ENCODE measurements at places on chromosomes 4 and X.
A peak's percentile ranks its signal among the peaks of the same experiment; 100 is the strongest.

DNA sequence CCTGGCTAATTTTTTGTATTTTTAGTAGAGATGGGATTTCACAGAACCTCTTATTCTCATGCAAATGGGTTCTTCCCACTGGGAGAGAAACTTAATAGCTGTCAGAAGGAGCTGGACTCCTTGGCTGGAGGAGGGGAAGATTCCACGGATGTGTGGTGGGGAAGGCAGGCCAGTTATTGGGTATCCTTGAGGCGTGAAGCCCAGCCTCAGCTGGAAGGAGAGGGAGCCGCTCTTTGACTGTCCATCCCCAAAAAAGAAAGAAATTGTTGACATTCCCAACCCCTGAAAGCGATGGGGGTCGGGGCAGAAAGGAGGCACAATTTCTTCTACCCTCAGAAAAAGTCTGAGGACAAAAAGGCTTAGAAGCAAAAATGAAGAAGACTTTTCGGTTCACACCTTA, 983.1 kb upstream of the PABPC4L start:
- DNase-seq, result no peak

DNA sequence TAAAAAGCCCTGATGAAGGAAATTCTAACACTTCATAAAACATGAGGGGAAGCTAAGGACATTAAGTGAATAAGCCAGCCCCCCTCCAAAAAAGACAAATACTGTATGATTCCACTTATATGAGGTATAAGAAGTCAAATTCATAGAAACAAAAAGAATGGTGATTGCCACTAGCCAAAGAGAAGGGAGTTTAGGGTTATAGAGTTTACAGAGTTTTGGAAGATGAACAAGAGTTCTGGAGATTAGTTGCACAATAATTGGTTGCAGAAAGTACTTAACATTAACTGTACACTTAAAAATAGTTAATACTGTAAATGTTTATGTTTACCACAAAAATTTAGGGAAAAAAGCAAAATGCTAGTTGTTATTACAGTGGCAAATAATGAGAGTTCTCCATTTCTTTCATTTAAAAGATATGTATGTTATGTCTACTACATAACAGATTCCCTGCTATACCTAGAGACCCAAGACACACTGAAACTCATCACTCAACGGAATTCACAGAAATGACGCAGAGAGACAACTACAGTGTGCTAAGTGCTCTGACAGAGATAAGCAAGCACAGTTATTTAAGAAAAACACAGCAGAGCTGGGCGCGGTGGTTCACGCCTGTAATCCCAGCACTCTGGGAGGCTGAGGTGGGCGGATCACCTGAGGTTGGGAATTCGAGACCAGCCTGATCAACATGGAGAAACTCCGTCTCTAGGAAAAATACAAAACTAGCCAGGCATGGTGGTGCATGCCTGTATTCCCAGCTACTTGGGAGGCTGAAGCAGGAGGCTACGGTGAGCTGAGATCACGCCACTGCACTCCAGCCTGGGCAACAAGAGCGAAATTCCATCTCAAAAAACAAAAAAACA, 37.2 kb downstream of the EIF4E start:
- no peak for DNase-seq

GRCh38 chr4:137623013-137623412, 90.7 kb upstream of the PCDH18 start:
- no peak for DNase-seq

GRCh38 chrX:122565952-122566351, 618.1 kb upstream of the GRIA3 start:
- no peak for DNase-seq

DNA sequence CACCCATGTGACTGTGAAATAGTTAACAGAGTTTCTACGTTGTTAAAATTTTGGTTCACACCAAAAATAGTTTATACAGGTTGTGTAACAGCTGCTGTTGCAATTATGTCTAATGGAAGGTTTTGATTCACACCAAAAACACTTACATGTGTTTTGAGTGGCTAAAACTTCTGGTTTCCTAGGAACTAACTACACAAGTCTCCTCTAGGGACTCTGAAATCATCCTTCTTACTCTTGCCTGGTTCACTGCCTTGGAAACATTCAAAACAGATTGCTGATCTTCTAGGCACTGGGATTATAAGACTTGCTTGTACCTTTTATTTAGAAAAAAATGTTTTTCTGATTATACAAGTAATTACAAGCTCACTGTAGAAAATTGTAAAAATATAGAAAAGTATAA, 14.9 kb upstream of the MORC4 start:
- no peak for DNase-seq

GRCh38 chrX:71619986-71620385, 1.7 kb upstream of the CXCR3 start:
- no peak for DNase-seq

GRCh38 chr4:122827258-122827878, 737 bp downstream of the FGF2 start:
- DNase-seq, result no peak

DNA sequence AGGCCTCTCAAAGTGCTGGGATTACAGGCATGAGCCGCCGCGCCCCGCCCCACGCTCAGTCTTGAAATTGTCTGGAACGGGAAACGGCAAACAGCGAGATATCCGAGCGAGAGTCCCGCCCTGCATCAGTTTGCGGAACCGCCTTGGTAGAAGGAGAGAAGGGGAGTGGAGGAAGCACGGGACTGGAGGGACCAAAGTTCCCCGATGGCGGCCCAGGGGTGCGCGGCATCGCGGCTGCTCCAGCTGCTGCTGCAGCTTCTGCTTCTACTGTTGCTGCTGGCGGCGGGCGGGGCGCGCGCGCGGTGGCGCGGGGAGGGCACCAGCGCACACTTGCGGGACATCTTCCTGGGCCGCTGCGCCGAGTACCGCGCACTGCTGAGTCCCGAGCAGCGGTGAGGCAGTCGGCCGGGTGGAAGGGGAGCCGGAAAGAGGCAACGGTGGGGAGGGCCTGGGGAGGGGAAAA, at the start of gene BST1:
TSS of gene BST1 (plus strand) at position 125 of the 463 bp plus-strand sequence. CDS start at position 205, 80 bp downstream.
- DNase-seq, result peak; percentile 22

DNA sequence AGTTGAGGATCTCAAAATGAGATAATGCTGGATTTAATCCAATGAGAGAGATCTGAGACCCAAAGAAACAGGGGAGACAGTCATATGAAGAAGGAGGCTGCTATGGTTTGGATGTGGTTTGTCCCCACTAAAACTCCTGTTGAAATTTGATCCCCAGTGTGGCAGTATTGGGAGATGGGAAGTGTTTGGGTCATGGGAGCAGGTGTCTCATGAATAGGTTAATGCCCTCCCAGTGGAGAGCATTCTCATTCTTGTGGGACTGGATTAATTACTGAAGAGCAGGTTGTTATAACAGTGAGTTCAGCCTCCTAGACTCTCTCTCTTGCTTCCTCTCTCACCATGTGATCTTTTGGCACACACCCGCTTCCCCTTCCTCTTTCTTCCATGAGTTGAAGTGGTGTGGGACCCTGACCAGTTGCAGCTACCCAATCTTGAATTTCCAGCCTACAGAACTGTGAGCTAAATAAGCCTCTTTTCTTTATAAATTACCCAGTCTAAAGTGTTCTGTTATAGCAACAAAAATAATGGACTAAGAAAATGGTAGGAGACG, 70.3 kb downstream of the PPEF2 start:
- DNase-seq, result no peak

DNA sequence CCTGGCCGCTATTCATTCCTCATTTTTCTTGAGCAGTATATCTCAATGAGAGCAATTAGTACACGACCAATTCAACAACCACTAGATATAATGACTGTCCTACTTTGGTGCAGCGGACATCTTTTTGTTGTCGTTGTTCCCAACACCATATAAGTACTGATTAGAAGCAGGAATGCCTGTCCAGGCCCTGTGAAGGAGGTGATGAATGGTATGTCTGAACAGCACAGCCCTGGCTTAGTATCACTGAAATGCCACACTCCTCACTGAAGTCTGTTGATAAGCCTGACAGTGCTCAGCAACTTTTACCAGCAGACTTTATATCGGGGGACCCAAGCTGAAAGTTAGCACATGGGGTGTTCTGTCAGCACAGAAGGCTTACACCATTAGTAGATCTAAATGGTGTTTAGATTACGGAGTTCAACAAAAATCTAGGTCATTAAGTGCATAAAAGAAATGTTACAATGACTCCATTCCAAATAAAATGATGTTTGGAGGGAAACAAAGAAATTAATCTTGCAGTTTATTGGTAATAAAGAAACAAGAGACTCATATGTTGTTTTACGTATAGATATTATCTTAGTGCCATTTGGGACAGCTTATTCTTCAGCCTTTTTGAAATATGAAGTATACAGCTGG, 228.3 kb upstream of the TTC29 start:
- no peak for DNase-seq

GRCh38 chr4:54082168-54082567, 17.8 kb upstream of the CHIC2 start:
- DNase-seq, result no peak

DNA sequence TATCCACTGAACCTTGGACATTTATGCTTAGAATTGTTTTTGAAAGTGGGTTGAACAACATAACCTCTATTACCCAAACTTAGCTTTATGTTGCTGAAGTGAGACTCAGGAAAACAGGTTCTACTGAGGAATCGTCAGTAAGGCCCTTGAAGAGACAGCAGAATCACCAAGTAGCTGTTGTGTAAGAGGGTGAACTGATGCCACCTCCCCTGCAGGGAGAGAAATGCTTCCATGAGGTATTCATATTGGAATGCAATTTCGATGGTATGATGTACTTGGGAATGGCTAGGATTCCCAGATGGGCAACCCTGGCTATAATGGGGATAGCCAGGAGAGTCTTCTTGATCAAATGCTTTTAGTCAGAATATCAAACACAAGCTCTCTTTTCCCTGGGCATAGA, 4.1 kb upstream of the SCRG1 start:
- no peak for DNase-seq

GRCh38 chrX:70979136-70979762, 48.4 kb upstream of the SLC7A3 start:
- no peak for DNase-seq

DNA sequence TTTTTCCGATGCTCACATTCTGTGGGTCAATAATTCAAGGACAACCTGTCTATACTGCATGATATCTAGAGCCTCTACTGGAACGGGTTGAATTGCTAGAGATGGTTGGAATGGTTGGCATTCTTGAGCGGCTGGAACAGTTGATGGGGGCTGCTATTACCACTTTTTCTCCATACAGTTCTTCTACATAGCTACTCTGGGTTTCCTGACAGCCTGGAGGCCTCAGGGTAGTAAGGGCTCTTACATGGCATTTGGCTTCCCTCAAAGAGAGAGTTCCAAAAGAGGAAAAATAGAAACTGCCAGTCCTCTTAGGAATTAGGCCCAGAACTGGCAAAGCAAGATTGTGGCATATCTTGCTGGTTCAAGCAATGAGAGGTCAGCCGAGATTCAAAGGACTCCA, 53.1 kb downstream of the NAA11 start:
- no peak for DNase-seq

DNA sequence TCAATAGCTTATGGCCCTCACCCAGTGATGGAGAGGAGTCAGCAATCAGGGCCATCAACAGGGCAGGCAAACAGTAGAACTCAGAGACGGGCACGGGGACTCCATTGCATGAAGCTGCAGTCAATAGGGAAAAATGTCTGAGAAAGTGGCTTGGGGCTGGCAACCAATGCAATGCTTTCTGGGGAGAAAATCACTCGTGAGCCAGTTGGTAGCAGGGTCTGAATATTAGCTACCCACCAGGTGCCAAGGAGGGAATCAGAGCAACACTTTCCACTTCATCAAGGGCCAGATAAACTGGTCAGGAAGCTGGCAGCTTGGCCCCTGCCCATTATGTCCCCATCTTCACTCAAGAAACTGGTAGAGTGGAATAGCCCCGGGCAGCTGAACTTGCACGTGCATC, 80.7 kb downstream of the STARD8 start:
- DNase-seq, result no peak

GRCh38 chr4:107854356-107855022, 29.8 kb downstream of the SGMS2 start:
- DNase-seq, result no peak

GRCh38 chr4:178275671-178276360, 833.6 kb upstream of the AGA start:
- no peak for DNase-seq

- DNase-seq, result no peak
These were observed 18.0 kb upstream of the MAEA start for GRCh38 chr4:1271686-1272085.

DNA sequence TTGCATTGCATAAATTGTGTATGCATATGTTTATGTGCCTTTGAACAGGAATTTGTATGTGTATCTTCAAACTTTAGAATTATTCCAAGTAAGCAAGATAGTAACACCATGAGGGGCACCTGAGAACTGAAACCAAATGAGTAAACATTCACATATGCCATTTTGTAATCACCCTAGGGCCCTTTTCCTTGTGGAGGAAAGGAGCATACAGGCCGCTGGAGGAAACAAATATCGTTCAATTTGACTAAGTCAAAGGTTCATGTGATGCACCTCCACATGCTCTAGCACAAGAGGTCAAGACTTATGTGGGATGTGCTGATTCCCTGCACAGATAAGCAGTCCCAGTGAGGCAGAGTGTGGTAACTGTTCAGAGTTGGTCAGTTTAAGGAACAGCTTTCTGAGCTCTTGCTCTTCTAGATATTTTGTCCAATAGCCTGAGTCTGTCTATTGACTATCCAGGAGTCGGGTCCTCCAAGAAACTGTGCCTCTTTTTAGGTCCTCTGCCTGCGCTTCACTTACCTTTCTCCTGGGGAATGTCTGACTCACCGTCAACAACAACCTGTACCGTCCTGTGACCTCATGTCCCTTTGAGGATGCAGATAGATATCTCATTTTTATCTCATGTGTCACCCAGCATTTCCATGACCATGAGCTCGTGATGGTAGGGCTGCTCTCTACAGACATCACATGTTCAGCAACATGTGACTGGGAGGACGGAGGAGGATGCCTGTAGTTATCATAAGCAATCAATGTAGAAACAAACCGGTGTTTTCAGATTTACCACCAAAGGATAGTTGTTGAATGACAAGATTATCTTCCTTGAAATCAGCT, 196.9 kb downstream of the NWD2 start:
- DNase-seq, result no peak

- no peak for DNase-seq
These were observed 107.7 kb downstream of the PPP3CA start for GRCh38 chr4:101239665-101240064.

GRCh38 chr4:155546451-155546850, 120.2 kb upstream of the GUCY1A1 start:
- DNase-seq, result no peak

- no peak for DNase-seq
These were observed 52.1 kb downstream of the CFAP299 start for GRCh38 chr4:80387390-80388283.

DNA sequence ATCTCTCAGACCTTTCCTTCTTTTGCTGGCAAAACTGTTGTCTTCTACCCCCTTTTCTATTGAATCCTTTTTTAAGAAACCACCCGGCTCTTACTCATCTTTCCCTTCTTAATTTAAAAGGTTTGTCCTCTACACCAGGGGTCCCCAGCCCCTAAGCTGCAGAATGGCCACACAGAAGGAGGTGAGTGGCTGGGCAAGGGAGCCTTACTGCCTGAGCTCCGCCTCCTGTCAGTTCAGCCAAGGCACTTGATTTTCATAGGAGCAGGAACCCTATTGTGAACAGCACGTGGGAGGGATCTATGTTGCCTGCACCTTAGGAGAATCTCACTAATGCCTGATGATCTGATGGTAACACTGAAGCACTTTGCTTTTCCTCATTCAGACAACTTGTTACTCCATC, 726.3 kb upstream of the INTU start:
- DNase-seq, result no peak

GRCh38 chr4:6198278-6198677, 2.1 kb downstream of the JAKMIP1 start:
- no peak for DNase-seq

Measured in activated naive CD4-positive, alpha-beta T cell (primary cell).